SJCRH30 (cell line): ENCODE measurements at places on chromosomes 5 and 9.

GRCh38 chr5:80223561-80223960, 32.3 kb downstream of the SERINC5 start:
- DNase-seq: no peak

GRCh38 chr9:110282018-110282738, 25.9 kb upstream of the TXN start:
- no peak for DNase-seq

GRCh38 chr5:173888473-173889131, 453 bp downstream of the CPEB4 start:
- DNase-seq: peak; percentile 29

- DNase-seq: no peak
These were observed 159.0 kb upstream of the SLC12A2 start for GRCh38 chr5:127924606-127925005.

- DNase-seq: no peak
These were observed 1.3 kb upstream of the LCN12 start for GRCh38 chr9:136950656-136951276.

DNA sequence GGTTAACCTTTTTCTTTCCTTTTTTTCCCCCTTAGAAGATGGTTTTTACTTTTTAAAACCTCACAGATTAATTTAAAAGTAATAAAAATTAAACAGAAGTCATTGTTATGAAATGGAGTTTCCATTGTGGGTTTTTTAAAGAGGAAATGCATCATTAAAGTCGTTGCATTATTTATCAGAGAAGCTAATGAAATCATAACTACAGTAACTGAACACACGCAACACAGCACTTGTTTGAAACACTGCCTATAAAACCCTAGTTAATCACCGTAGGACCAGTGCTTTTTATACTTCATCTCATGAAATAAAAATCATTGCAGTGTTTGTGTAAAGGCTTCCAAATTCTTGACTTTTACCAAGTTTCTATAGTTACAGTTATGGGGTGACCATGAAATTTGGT, 82.4 kb upstream of the NTRK2 start:
- DNase-seq: no peak

GRCh38 chr5:76337953-76338451, 65.1 kb upstream of the IQGAP2 start:
- DNase-seq: peak; percentile 22

DNA sequence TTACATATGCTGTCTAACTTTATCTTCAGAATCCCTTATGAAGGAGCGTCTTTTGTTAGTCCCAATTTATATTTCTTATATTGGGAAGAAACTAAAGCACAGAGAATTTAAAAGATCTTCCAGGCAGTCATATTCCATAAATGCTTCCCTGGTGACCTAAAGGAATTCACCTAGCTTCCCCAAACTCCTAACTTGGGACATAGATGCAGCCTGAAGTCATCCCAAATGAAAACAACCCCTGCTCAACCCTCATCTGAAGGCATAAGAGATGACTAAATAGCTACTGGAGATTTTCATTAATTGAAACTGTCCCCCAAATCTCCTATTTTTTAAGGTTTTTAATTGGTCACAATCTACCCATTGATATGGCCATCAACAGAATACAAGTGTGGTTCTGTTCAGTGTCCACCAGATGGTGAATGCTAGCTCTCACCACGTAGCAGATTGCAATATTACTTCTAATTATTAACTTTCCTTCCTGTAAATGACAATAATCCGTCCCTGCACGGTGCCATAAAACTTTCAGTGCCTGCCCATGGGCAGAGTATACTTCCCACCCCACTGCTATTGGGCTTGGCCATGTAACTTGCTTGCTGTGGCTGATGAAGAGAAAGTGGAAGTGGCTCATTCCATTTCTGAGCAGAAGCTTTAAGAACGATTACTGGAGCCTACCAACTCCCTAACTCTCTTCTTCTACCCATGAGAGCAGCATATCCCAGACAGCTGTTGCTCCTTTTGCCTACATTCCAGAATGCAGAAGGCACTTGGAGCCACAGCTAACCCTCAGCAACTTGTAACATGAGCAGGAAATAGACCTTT, 18.7 kb downstream of the PRUNE2 start:
- DNase-seq: peak; percentile 71

DNA sequence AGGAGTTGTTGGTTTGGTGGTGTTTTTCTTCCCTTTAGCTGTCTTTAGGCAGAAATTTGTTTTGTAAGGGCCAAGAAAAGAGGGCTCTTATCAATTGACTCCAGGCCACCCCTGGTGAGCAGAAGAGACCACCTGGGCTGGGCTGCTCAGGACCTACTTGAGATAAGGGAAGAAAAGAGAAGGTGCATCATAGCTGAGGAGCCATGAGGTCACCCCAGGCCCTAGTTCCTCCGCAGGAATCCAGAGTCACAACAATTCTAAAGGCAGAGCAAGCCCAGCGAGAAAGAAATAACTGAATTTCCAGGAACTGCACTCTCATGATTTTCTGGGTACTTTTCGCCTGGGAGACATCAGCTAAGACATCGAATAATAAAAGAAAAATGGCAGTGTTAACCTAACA, 34.9 kb downstream of the RFK start:
- DNase-seq: no peak

DNA sequence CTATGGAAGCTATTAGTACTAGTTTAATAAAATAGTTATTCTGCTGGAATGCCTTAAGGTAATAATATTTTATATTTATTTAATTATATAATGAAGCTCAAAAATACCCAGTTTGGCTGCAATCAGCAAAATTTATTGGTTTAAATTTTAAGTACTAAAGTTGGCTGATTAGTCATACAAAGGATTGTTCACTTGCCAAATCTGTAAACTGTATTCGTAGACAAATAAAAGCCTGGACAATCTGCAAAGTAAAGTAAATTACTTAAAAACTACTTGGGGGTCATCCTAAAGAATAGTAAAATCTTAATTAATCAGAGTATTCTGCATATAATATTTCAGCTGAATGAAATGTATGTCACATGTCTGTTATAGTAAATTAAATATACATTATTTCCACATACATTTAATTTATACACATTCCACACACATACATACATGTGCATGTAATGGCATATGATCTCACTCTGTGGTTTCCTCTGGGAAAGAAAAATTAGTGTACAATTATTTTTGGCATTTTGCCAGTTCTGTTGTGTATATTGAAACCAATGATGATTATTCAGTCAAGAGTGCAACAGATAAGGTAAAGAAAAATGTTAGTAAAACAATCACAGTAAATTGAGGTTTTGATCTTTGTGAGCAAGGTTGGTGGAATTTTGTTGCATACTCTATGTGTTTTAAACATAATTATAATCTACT, 455.9 kb downstream of the CDH9 start:
- DNase-seq: no peak

- DNase-seq: peak; percentile 94
These were observed 63.2 kb downstream of the PRRT1B start for GRCh38 chr9:131608493-131609037.

GRCh38 chr5:151703227-151703626, 16.5 kb upstream of the SPARC start:
- DNase-seq: peak; percentile 57

- peak; percentile 7 for DNase-seq
These were observed 168.8 kb upstream of the POC5 start for GRCh38 chr5:75885849-75886596.

GRCh38 chr5:178090856-178091255, 22.5 kb upstream of the N4BP3 start:
- no peak for DNase-seq

- DNase-seq: no peak
These were observed 16.3 kb upstream of the SEMA5A start for GRCh38 chr5:9562141-9562540.

DNA sequence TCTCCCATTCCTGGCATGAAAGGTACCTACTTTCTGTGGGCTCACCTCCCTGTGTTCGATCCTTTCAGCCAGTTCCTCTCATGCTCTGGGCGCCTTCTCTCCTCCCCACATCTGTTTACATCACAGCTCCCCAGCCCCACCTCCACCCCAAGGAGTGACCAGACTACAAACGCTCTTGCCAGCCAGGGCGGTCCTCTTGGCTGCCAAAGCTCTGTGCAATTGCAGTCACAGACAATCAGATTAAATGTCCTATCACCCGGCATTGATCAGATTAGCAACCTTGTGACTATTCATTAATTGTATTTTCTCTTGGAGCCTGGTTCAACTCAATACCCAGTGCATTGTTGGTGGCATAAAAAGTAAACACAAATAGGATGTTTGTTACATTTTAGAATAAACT, 211.2 kb upstream of the TBCA start:
- DNase-seq: no peak

DNA sequence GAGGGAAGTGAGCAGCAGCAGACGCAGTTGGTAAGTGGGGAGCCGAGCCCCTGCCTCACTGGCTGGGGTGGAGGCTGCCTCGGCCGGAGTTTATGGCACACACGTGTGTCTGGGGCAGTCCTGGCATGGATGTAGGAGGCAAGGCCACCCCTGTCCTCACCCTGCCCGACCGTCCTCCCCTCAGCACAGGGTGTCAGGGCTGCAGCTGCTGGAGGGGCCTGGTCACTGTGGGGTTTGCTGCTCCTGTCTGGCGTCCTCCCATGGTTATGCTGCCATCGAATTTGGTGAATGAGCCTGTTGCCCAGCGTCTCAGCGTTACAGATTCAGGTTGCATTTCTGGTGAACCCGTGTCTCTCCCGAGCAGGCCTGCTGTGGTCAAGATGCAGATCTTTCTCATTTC, 32.4 kb downstream of the CEP72 start:
- no peak for DNase-seq

- no peak for DNase-seq
These were observed 133.3 kb upstream of the DPYSL3 start for GRCh38 chr5:147643142-147643541.

- no peak for DNase-seq
These were observed 15.0 kb downstream of the TENT4A start for GRCh38 chr5:6728011-6728794.

DNA sequence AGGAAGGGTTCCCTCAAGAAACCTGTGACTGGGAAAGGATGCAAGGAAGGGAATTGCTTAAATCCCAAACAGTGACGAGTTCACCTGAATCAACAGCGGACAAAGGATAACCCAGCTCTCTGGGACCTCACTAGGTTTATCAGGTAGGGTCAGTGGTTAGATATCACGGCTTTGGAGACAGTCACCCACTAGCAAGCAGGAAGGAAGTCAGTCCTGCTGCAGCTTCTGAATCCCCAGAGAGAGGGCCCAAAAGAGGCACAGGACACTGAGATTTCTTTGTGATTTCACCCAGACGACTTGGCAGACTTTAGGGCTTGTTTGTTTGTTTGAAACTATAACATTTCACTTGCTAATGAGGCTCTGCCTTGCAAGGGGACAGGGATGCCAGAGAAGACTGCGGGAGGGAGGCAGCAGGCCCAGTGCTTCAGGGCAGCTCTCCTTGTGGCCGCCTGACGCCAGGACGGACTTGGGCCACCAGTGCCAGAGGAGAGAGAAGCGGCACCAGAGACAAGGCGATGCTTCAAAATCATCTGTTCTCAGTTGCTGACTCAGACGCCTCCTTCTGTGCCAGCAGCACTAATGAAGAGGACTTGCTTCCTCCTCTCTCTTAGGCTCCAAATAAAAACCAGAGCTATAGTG, 275.6 kb upstream of the SLC30A5 start:
- DNase-seq: no peak

GRCh38 chr9:136707849-136708517, 4.4 kb upstream of the DIPK1B start:
- DNase-seq: no peak

GRCh38 chr5:55668356-55668755, 43.8 kb downstream of the SLC38A9 start:
- no peak for DNase-seq

DNA sequence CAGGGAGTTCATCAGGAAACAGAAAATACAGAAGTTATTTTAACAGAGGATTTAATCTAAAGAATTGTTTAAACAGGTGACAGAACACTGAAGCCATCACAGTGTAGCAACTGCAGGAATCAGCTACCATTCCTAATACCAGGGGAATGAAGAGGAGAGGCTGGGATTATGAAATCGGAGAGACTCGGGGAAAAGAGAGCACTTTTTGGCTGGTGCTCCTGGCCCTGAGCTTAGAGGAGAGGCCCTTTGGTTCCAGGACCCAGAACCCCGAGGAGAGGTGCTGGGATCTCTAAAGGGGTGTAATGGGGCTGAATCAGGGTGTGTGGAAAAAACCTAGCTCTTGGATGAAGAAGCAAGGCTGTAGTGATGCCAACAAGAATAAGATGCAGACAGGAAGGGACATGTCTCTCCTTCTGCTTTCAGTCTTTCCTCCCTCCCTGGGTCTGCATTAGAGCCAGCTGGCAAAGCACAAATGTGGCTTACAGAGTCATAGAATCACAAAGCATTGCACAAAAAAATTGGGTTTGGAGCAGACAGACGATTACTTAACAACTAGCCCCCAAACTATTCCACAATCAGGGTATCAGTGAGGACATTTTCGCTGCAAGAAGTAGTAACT, 11.6 kb upstream of the SFXN1 start:
- DNase-seq: no peak

DNA sequence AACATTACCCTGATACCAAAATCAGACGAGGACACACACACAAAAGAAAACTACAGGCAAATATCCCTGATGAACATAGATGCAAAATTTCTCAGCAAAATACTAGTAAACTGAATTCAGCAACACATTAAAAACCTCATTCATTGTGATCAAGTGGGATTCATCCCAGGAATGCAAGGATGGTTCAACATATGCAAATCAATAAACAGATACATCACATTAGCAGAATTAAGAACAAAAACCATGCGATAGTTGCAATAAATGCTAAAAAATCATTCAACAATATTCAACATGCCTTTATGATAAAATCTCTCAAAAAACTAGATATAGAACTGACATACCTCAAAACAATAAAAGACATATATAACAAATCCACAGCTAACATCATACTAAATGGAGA, 36.9 kb upstream of the TNPO1 start:
- no peak for DNase-seq

GRCh38 chr5:135493406-135494180, 41.4 kb upstream of the TIFAB start:
- no peak for DNase-seq

DNA sequence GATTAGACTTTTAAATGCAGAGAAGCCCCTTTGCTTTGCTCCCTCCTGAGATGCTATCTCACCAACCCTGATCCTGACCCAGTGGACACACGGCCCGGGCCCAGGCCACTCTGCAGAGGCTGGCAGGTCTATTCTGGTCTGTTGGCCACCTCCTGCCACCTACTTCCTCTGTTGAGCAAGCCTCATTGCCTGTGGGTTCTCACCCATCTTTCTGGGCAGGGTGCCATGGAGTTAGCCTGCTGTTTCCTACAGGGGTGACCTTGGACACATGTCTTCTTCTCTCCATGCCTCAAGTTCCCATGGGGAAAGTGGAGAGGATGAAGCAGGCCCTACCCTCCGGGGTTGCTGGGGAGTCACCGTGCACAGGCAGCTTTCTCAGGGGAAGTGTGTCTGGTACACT, 266.2 kb upstream of the IRX1 start:
- DNase-seq: no peak

DNA sequence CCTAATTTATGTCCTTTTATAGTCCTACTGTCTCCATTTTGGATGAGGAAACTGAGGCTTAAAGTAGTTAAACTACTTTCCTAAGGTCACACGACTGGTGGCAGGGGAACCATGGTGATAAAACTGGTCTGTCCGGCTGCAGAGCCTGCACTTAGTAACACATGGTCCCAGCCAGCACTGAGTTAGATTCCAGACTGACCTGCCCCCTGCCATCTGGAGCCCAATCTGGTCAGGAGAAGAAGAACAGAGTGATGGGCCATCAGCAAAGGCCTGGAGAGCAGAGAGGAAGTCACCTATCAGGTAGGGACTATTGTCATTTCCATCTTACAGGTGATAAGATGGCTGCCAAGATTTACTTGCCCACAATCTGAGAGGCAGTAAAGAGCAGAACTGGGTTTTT, 86.6 kb upstream of the SLC25A48 start:
- DNase-seq: no peak

GRCh38 chr5:68230285-68230684, 14.7 kb downstream of the PIK3R1 start:
- no peak for DNase-seq
